ENCODE measurements at places on chromosomes 3 and 15. TPM values are rescaled to one million over a fixed set of nuclear protein-coding genes. Genes with fewer than 3 reads are reported as not detected.
A peak's percentile ranks its signal among the peaks of the same experiment; 100 is the strongest.

DNA sequence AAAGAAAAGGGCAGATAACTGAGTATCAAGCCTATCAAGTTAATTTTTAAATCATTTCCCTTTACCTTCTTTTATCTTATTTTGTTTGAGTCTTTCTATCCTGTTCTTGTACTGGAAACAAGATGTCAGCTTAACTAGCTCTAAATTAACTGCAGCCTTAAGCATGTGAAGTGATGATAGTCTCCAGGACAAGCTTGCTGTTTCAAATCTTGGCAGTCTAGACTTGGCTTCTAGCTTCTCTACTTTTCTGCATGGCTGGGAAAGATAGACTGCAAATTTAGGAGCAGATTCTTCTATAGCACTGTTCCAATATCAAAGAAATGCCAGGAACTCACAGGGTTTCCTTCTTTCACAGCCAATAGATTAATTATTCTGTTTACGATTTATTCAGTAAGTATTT lies 1034.4 kb downstream of the TUSC7 start:
- DNase-seq = no peak

SV2B gene
- not detected for total RNA-seq

- peak; percentile 75 for DNase-seq
Observed at GRCh38 chr3:49025005-49025792, 3.3 kb downstream of the NDUFAF3 start.

KCNMB3 gene
- total RNA-seq = 1.9 TPM

GRCh38 chr15:90907838-90908507 lies 4.9 kb downstream of the MAN2A2 start:
- DNase-seq = no peak

PP2D1 gene
- total RNA-seq = not detected

DNA sequence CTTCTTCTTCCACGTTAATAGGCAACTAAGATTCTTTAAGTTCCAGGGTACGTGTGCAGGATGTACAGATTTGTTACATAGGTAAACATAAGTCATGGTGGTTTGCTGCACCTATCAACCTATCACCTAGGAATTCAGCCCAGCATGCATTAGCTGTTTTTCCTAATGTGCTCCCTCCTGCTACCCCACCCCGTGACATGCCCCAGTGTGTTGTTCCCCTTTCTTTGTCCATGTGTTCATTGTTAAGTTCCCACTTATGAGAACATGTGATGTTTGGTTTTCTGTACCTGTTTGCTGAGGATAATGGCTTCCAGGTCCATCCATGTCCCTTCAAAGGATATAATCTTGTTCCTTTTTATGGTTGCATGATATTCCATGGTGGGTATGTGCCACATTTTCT lies 21.1 kb downstream of the GTF2A2 start:
- DNase-seq = no peak

- DNase-seq = no peak
Observed at GRCh38 chr3:33016846-33017405, 65.5 kb downstream of the CCR4 start.

DNA sequence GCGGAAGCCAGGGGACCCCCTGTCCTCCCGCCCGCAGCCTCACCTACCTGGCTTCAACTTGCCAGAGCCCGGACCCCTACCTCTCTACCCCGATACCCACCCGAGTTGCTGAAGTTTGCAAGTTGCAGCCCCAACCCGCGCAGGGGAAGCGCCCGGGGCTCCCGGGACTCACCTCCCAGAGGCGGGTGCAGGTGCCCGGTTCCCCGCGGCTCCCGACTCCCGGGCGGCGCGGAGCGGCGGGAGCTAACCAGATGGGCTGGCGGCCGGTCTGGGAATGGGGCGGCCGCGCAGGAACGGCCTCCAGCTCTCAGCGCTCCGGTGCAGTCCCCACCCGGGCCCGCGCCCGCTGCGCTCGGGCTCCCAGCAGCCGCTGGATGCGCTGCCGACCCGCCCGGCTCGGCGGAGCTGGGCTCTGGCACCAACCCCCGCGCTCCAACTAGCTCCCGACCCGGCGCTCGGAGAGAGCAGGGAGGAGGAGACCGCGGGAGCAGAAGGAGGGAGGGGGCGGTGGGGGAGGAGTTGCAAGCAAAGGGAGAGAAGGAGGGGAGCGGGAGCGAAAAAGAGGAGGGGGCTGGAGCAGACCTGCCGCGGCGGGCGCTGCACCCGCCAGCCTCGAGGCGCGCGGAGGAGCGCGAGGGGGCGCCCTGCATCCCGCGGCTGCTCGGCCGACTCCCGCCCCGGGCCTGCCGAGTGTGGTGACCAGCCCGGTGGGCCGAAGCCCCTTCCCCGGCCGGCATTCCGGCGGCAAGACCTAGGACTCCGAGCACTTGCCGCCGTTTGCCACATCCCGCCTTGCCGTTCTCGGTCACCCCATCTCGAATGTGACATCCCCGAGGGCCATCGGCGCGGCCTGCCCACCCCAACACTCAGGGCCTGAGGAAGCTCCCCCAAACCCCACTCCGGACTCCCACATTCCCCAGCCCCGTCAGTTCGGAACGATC lies at the start of gene SEMA5B:
Gene SEMA5B (minus strand): TSS at position 472 of the 941 bp plus-strand sequence. CDS start 66,500 bp downstream, outside the sequence.
- no peak for DNase-seq

DNA sequence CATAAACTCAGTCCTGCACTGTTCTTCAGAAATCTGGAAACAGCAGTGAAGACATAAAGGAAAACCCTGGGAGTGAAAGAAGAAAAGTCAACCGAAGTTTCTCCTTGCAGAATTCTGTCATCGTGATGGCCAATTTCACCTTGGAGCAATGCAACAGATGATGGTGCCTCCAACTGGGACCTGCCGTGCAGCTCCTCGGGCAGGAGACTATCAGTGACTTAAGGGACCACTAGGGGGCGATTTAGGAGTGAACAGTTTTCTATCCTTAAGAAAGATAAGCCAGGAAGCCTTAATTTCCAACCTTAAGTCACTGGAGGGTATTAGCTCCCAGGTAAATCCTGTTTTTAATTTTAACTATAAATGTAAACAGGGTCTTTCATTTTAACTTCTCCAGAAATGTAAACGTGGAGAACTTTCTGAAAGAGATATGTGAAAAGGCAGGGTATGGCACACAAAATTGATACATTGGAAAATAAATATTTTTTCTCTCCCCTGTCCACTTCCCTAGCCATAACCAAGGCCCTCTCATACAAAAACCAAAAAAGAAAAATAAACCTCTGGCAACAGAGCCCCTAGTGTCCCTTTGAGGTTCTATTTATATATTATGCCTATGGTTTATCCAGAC lies 116.3 kb downstream of the PDZRN3 start:
- peak; percentile 79 for DNase-seq

All from myocyte (in vitro differentiated cells).